ENCODE measurements at places on chromosomes 2 and 18. TPM values are rescaled to one million over a fixed set of nuclear protein-coding genes. Genes with fewer than 3 reads are reported as not detected.
A peak's percentile ranks its signal among the peaks of the same experiment; 100 is the strongest.

GRCh38 chr2:20533993-20534622 is 87.2 kb downstream of the RHOB start:
- DNase-seq = no peak

- no peak for DNase-seq
These were observed 99.2 kb upstream of the FOSL2 start for GRCh38 chr2:28293416-28293815.

DNA sequence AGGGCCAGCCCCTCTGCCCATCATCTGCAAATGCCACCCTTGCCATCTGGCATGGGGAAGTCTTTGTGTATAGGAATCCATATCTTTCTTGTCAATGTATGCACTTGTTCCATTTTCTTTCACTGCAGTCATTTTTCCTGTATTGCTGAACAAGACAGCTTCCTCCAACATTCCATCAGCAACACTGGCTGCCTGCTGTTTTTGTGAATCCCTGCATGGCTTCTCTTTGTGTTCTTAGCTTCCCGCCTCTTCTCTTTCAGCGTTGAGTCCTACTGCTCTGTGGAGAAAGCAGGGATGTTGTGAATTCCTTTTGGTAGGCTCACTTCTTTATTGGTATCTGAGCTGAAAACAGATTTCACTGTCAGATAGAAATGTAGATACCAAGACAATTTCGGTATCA is 150.0 kb downstream of the LPIN1 start:
- no peak for DNase-seq

DYSF gene
- 48.2 TPM for total RNA-seq

GRCh38 chr18:24014986-24015638 is 558 bp downstream of the TTC39C start:
- peak; percentile 37 for DNase-seq

C2orf66 gene
- total RNA-seq = not detected

- no peak for DNase-seq
These were observed 249.2 kb upstream of the GCFC2 start for GRCh38 chr2:75959724-75960471.

DNA sequence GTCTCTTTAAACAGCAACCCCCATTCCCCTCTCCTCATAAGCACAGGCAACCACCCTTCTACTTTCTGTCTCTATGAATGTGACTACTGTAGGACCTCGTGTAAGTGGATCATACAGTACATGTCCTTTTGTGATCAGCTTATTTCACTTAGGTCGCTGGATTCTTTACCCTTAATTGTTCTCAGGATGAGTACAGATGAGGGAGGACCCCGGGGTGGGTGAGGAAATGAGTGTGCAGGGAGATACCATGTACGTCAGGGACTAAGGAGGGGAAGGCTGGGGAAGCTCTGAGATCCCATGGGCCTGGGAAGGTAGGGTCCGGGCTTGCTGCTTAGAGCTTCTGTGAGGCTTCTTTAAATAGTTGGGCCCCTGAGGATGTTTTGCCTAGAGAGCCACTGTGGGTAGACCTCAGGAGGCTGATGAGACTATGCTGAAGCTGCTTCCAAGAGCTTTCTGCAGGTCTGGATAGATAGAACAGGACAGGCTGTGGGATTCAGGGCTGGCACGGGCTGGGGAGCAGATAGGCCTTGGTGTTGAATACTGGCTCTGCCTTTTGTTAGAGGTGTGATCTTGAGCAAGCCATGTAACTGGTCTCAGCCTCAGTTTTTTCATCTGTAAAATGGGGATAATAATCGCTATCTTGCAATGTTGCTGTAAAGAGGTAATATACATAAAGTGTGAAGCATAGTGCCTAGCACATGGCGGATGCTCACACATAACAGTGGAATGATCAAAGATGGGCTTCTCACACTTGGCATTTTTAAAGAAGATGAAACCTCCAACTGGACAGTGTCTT is 155.3 kb downstream of the PRKCE start:
- no peak for DNase-seq

TMEM163 gene
- total RNA-seq = 0.22 TPM

DSG1 gene
- total RNA-seq = 1.3 TPM

C2orf15 gene
- total RNA-seq = not detected

DNA sequence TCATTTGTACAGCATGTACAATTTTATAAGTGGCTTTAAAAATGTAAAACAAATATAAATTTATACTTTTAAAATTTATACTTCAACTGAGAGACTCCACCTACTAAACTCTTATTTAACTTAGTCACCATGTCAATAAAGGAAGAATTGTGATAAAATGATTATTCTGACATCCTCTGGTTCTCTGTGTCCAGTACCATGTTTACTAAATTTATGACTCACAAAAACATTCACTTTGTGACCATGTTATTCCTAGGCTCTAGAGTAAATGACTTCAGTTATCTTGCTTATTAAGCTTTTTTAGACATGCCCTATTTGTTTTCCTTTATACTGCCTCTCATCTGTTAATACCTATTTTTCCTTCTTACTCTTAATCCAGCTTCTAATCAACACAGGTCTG is 959.6 kb upstream of the SLC39A10 start:
- no peak for DNase-seq

DNA sequence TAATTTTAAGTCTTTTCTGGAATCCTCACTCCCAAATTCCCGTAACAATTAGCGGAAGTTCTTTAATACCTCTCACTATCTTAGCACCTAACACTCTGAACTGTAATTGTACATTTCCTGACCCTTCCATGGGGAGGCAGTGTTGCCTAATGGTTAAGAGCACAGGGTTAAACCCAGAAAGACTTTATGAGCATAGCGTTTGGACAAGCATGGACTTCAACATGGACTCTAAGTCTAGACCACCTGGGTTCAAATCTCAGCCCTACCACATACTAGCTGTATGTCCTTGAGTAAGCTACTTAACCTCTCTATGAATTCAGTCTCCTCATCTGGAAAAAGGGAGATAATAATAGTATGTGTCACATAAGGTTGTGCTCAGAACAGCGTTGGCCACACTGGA is 13.0 kb downstream of the ANTXR1 start:
- no peak for DNase-seq

DNA sequence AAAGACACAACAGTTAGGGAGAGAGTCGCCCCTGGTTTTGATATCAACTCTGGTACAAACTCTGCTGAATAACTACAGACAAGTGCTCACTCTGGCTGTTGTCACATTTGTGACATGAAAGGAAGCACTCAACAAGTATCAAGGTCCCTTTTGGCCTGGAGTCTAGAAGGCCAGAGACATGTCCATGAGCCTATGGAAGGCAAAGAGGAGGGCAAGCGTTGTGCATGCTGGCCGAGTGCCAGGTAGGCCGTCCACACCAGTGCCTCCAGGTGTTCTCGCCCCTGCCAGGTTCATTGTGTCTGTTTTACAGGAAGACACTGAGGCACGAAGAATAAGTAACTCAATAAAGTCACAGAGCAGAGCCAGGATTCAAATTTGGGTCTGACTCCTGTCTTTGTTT is 21.1 kb downstream of the ILKAP start:
- no peak for DNase-seq

- DNase-seq = no peak
These were observed 27.3 kb downstream of the GKN2 start for GRCh38 chr2:68925295-68925896.

CBLN2 gene
- not detected for total RNA-seq

DNA sequence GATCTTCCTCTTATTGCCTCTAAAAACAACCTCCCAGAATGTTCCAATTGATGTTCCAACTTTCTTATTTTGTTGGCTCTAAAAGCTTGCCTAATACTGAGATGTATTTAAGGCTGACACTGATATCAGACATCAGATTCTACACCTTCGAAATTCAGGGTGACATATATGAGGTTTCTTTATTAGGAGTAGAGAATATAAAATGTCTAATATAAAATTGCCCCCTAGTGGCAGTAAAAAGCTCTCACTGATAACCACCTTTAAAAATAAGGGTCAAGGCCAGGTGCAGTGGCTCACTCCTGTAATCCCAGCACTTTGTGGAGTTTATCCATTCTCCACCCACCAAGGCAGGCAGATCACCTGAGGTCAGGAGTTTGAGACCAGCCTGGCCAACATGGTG is 789.7 kb upstream of the SLC39A10 start:
- no peak for DNase-seq

GRCh38 chr2:197958592-197959150 is 154.3 kb downstream of the PLCL1 start:
- DNase-seq = no peak

GRCh38 chr2:195029804-195030654 is 627.0 kb upstream of the SLC39A10 start:
- DNase-seq = no peak

GRCh38 chr2:150137338-150138069 is 350.0 kb downstream of the RND3 start:
- no peak for DNase-seq

DNA sequence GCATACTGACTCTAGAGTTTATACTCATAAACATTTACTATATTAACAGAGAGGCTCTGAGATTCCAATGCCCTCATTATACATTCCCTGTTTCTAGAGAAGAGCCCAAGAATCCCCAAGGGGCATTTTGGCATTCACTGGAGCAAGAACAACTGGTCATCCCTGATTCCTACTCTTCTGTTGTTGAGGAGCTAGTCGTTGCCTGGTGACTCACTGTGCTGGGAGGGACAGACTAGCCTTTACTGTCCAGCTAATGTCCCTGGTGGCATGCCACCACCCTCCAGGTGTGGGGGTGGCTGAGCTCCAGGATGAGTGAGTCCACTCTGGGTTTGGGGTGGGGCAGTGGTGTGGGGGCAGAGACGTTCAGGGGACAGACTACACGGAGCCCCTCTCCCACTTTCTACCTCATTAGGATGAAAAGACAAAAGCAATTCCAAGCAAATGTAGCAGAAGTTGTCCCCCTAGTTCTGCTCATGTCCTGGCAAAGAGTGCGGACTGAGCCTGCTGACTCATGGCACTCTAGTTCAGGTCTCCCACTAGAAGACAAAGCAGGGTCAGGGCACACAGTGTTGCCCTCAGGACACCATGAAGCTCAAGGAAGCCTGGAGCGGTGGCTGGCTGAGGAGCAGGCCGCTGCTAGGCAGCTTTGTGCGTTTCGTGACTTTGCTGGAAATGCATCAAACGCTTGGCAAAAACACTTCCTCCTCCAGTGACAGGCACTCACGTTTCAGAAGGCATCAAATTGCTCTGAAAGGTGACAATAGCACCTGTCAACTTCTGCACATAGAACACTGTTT is 49.4 kb downstream of the RHOB start:
- no peak for DNase-seq

DNA sequence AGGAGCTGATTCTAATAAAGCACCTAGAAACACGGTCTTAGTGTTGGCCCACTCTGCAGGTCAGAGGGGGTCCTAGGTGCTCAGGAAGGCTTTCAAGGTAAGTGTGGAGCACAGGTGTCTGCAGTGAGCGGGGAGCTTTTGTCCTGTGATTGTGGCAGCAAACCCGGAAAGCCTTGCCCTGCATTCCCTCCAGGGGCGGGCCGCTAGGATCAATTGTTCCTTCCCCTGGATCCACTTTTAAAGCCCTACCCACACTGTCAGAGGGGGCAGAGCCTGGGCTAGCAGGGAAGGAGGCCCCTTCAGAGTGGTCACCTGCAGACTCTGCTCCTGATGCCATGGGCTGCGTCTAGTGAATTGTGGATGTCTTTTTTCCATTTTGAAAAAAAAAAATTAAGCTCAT is 176.0 kb downstream of the CTIF start:
- no peak for DNase-seq

DNA sequence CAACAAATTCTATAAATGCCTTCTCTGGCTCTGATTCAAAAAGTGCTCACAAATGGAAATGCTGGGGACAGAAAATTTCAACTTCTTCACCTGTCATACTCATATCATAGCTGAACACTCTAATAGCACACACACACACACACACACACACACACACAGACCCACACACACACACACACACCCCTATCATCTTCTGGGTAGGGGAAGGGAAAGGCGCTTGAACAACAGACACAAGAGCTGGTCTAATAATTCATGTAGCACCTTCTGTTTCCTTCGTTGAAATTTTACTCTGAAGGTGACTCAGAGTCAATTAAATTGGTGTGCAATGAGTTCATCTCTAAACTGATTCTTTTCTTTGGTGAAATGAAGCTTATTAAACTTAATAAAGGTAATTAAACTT is 32.9 kb downstream of the CD28 start:
- DNase-seq = no peak

GRCh38 chr18:10791169-10791831 is 265.5 kb downstream of the NAPG start:
- DNase-seq = no peak

- no peak for DNase-seq
These were observed 532.1 kb downstream of the RNF144A start for GRCh38 chr2:7449298-7449697.

DNA sequence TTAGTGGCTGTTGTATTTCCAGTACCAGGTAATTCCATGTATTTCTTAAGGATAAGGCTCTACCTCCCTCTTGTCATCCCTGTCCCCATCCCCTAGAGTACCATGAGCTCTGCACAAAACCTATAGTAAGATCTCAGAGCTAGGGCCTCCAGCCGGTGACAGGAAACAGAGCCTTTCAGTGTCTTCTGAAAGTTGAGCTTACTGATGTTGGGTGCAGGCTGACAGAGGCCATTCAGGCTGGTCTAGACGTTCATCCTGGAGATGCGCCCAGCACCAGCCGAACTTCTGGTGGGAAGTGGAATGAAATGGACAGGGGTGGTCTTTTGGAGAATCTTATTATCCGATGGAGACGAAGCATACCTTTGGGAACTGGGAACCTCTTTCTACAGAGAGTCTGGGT is 16.7 kb upstream of the LYPD6B start:
- no peak for DNase-seq

- no peak for DNase-seq
These were observed 77.2 kb upstream of the CD226 start for GRCh38 chr18:70024829-70025228.

All from left ventricle myocardium inferior (tissue), 1 donor.